ENCODE measurements at places on chromosomes 2 and 18.
A peak's percentile ranks its signal among the peaks of the same experiment; 100 is the strongest.

GRCh38 chr2:85704800-85705679 lies 10.9 kb downstream of the GNLY start:
- no peak for DNase-seq

GRCh38 chr2:61677942-61678341 lies 139.8 kb upstream of the XPO1 start:
- DNase-seq: no peak

- no peak for DNase-seq
These were observed 145.5 kb downstream of the CALCRL start for GRCh38 chr2:187302586-187302985.

- DNase-seq: no peak
These were observed 285.7 kb upstream of the DCC start for GRCh38 chr18:52054324-52054723.

DNA sequence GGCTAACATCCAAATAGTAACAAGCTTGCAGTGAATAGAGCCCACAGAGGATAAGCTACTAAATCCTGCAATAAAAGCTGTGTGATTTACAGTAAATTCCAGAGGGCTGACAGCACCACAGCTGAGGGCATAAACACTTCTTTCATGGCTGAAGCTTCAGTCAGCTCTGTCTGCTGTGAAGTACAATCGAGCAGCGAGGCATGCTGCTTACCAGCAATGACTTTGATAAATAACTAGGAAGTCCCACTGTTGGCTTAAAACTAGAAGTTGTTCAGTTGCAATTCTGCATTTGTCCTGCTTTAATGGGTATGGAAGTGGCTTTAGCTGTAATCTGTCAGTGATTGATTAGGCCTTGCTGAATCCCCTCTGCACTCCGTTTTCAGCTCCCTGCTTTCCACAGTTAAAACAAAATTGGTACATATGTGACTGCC lies 65.2 kb upstream of the FIGN start:
- no peak for DNase-seq

DNA sequence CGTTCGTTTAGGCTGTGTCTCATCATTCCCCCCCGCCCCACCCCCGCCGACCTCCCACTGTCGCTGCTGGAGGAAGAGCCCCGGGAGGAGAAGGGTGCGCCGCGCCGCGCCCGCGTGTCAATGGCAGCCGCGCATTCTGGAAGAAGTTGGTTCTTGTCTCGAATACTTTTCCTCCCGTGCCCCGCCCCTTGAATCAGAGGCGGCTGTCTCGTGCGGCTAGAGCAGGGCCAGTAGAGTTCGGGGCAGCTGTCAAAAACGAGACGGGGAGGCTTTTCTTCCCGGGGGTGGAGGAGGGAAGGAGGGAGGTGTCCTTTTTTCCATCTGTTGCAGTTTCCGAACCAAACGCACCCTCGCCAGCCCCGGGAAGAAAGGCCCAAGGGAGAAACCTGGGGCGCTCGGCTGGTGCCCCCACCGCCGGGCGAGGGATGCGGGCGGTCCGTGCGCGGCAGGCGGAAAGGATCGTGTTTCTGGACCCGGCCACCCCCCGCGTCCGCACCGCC lies 410 bp upstream of the TGIF1 start:
- no peak for DNase-seq

- no peak for DNase-seq
These were observed 266.3 kb downstream of the MTX2 start for GRCh38 chr2:176535467-176536113.

DNA sequence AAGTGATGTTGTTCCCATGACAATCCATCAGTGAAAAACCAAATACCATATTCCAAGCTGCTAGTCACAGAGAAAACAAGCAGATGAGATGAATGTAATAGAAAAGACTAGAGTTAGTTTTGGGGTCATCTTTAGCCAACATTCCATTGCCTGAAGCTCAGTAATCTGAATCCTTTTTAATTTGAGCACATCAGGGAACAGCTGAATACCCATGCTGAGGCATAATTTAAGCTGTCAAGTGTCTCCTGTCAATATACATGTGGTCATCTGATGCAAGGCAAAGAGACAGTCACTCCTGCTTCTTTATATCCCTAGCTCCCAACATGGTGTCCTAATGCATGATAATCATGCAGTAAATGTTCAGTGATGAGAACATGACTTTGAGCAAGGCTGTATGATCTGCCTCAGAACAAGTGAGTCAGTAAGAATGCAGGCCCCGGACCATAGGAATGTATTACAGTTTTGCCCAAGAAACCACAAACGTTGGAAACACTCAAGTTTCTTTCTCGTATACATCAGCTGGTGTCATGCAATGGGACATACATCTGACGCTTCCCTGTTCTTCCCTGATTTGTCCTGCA lies 48.0 kb downstream of the CDK15 start:
- peak; percentile 97 for DNase-seq

GRCh38 chr2:62110415-62111025 lies 85.4 kb upstream of the B3GNT2 start:
- no peak for DNase-seq

- DNase-seq: no peak
These were observed 6.1 kb upstream of the SALL3 start for GRCh38 chr18:78973357-78974083.

GRCh38 chr2:190318514-190318913 lies 1.1 kb downstream of the HIBCH start:
- no peak for DNase-seq

DNA sequence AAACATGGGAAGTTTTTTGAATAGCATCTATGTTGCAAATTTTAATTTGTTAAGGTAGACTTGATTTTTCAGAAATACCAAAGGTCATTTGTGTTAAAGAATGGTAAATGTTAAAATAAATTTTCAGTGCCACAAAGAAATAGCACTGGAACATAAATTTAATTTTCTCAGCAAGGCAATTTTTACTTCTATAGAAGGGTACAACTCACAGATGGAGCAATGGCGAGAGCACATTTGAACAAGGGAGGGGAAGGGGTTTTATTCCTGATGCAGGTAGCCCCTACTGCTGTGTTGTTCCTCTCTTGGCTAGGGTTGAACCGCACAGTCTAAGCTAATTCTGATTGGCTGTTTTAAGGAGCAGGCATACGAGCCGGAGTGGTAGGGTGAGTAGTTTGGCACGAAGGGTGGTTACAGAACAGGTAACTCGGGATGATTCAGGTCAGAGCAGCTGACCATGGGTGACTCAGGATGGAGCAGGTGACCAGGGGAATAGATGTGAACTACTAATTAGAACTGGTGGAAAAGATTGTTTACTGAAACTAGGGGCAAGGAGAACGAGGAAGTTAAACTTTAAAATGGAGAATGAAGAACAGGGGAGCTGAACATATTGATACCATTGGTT lies 50.1 kb upstream of the PSME4 start:
- DNase-seq: no peak

GRCh38 chr2:105090091-105090490 lies 52.2 kb downstream of the MRPS9 start:
- no peak for DNase-seq

GRCh38 chr2:39516347-39517101 lies 79.4 kb upstream of the MAP4K3 start:
- DNase-seq: no peak

Measured in HS-5 (cell line).